ENCODE measurements at places on chromosomes 6 and 20. TPM values are rescaled to one million over a fixed set of nuclear protein-coding genes. Genes with fewer than 3 reads are reported as not detected.

Gene MDFI
- 23.5 TPM for total RNA-seq

Gene SAMD5
- total RNA-seq, result 9.5 TPM

Gene ABHD16B
- not detected for total RNA-seq

Gene GJA1
- 102 TPM for total RNA-seq

Gene PPIL6
- 10.9 TPM for total RNA-seq

Gene ARHGAP40
- 7.1 TPM for total RNA-seq

Gene CLPSL1
- total RNA-seq, result not detected

Gene TNNC2
- total RNA-seq, result 2,441 TPM

Gene EEF1A2
- total RNA-seq, result 858 TPM

Gene TREML4
- not detected for total RNA-seq

Gene CTCFL
- total RNA-seq, result not detected

Gene TCP11
- total RNA-seq, result not detected

Gene ATP9A
- total RNA-seq, result 95.1 TPM

Gene SPATA25
- 6.4 TPM for total RNA-seq

Gene GJA10
- total RNA-seq, result not detected

Gene SYNGAP1
- total RNA-seq, result 6.2 TPM

Gene SNAP25
- total RNA-seq, result 2.2 TPM

Gene LY86
- 0.72 TPM for total RNA-seq

Gene CFB
- total RNA-seq, result 7.1 TPM

Gene PTCHD4
- total RNA-seq, result 1.4 TPM

Gene IFT52
- total RNA-seq, result 26.2 TPM
